ENCODE measurements at places on chromosomes 3 and 15.

DNA sequence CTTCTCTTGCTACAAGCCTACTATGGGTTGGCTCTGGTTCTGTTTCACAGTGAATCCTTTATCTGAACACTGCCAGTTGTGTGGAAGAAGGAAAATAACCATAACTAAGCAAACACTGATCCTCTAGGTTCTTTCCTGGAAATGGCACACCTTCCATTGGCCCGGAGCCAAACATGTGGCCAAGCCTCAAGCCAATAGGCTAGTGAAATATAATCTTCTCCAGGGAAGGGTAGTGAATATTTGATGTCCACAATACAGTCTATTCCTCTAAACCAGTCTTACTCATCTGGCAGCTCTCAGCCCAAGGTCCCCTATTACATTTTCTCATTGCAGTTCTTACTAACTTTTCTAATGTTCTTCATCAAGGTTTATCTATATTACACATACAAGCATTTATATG lies 921.3 kb downstream of the TUSC7 start:
- no peak for DNase-seq

GRCh38 chr3:18886331-18886730 lies 262.0 kb upstream of the KCNH8 start:
- DNase-seq, result no peak

- DNase-seq, result no peak
Measured at GRCh38 chr3:10474847-10475246, 30.5 kb downstream of the ATP2B2 start.

DNA sequence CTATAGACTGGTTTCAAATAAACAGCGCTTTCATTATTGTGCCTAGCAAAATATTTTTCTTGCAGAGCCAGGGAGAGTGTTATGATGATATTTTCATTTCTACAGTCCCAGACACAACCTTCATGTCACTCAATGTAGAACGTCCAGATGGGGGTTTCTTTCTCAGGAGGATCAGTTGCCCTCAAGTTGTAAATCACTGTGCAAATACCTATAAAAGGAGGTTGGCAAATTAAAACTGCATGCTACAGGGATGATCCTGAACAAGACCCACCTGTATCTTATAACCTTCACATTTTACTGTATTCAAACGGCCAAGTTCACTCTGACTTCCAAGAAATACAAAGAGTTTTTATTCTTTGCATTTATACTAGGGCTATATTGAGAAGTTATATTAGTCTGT lies 486.0 kb downstream of the EDEM1 start:
- no peak for DNase-seq

GRCh38 chr3:28250999-28251398 lies 9.6 kb downstream of the CMC1 start:
- no peak for DNase-seq

DNA sequence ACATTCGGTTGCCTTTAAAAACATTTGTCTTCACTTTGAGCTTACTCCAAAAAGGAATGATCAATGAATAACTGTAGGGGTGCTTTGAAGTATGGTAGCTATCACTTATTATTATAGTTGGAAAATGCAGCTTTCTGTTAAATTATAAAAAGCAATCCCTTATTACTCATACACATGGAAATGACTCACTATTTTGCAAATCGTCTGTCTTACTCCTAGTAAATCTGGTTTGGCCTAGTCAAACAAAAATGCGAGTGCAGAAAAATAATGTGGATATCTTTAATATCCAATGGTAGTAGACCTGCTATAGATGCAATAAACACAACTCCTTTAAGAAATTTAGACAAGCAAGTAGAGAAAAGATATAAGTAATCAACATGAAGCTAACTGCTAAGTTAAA lies 112.5 kb downstream of the ZIC1 start:
- DNase-seq, result no peak

DNA sequence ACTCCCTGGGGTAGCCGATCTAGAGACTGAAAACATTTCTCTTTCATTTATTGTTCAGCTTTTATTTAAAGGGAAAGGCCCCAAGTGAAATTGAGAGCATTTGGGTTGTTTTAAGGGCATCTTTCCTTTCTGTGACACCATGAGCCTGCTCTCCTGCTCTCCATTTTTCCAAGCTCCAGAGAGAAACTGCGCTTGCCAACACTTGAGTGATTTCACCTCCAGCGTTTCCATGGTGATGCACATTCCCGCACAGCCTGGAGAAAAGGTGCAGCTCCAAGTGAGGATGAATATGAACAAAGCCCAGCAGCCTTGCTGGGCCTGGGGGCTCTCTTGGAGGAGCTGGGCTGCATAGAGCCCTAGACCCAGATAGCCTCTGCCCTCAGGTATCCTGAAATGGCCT lies 159.2 kb upstream of the PPP2R3A start:
- DNase-seq, result no peak

- no peak for DNase-seq
Measured at GRCh38 chr3:197237897-197238296, 60.5 kb downstream of the DLG1 start.

- DNase-seq, result no peak
Measured at GRCh38 chr3:154615471-154615870, 185.5 kb upstream of the GPR149 start.

DNA sequence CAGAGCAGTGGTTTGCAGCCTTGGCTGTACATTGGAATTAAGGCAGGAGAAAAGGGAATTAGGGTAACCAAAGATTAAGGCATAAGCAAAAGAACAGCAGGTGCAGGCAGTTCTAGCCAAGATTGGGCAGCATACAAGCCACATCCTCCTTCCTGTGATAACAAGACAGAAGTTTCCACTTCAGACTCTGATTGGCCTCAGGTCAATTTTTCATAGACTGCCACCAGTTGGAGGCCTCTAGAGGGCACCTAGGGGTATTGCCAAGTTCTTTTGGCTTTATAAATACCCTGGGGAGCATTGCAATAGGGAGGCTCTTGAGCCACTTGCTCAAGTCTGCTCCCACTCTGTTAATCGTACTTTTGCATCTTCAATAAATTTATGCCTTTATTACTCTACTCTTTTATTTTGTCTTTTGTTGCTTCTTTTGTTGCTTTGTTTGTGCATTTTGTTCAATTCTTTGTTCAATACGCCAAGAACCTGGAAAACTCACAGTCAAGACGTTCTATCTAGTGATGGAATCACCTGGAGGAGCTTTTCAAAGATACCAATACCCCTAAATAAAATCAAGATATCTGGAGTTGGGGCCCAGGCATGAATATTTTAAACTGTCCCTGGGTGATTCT lies 32.2 kb upstream of the FMN1 start:
- no peak for DNase-seq

- no peak for DNase-seq
Measured at GRCh38 chr3:113211330-113212149, at the start of gene BOC. TSS of gene BOC (plus strand) at chr3:113211557. CDS start at chr3:113249803, 38,246 bp downstream.

- no peak for DNase-seq
Measured at GRCh38 chr3:48248095-48248850, 7.4 kb downstream of the ZNF589 start.

DNA sequence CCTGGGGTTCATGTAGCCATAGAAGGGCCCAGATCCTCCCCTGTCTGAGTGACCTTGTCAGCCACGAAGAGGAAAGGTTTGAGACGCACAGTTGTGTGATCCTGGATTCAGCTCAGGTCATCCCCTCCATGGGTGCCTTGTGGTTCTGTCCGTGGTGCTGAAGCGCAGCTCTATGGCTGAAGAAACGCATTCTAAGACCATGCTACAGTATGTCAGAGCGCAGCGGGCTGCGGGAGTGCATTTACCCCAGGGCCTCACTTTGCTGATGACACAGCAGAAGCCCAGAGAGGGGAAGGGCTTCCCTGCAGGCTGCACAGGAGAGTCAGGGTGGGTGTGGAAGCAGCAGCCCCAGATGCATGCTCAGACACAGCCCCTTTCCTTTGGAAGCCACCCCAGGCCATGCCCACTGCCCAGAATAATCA lies 68.8 kb upstream of the IQSEC1 start:
- DNase-seq, result no peak

GRCh38 chr3:80159990-80160506 lies 392.2 kb upstream of the ROBO1 start:
- no peak for DNase-seq

- no peak for DNase-seq
Measured at GRCh38 chr3:49747792-49748480, 24.2 kb upstream of the GMPPB start.

GRCh38 chr15:81394603-81395002 lies 20.6 kb upstream of the TMC3 start:
- DNase-seq, result no peak

DNA sequence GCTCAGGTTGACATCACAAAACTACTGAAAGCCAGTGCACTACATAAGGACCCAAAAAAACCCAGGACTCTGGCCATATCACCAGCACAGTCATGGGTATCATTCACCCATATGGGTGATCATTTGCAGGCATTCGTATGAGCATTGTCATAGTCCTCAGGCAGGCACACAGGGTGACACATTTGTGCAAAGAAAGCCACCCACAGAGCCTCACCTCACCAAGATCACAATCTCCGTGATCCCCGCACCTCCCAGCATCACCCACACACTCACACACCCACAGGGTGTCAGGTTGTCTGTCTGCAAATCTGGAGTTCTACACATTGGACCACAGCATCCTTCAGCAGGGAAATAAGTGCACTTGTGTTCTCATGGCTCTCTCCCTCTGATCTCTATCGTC lies 166.0 kb upstream of the LPP start:
- no peak for DNase-seq

DNA sequence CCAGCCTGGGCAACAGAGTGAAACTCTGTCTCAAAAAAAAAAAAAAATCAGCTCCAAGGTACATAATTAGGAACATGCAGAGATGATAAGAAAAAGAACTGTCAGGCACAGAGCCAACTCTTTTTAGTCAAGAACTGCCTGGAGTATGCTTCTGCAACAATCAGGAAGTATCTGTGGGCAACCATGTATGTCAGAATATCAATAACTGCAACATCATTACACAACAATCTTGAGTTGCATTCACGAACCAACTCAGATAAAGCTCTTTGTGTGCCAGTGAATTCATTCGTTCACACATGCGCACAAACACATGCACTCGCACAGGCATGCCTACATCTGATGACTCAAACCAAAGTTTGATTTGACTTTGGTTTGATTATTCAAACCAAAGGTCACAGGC lies 32.1 kb downstream of the EFHB start:
- DNase-seq, result no peak

DNA sequence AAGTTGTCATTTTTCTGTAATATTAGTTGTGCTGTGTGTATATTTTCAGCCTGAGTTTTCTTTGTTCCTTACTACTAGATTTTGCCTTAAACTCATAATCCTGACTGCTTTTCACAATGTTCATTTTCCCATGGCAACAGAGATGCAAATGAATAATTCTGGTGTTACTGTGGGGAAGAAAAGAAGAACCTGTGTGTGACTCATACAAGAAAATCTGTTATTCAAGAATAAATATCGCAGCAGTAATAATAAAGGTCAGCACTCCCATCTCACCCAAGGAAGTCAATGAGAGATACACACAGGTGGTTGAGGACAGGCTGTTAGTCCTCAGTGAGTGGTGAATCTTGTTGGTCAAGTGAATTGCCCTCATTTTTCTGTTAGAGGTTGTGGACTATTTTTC lies 656.6 kb upstream of the NAALADL2 start:
- no peak for DNase-seq

- no peak for DNase-seq
Measured at GRCh38 chr3:194933465-194933864, 247.8 kb downstream of the FAM43A start.

- no peak for DNase-seq
Measured at GRCh38 chr15:90729261-90729660, 12.1 kb downstream of the BLM start.

DNA sequence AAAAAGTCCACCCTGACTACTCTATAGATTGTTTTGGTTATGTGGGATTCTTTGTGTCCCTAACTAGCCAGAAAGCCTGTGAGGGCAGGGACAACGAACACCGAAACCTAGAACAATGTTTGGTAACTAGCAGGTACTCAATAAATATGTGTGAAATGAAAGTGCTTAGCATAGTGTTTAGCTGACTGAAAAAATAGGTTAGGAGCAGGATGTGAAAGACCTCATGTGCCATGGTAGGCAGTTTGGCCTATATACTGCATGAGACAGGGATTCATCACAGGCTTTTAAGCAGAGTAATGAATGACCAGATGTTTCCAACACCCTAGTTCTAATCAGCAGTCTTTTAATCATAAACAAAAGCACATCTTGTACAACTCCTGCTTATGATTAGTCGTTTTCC lies 64.2 kb downstream of the MYO5A start:
- no peak for DNase-seq

DNA sequence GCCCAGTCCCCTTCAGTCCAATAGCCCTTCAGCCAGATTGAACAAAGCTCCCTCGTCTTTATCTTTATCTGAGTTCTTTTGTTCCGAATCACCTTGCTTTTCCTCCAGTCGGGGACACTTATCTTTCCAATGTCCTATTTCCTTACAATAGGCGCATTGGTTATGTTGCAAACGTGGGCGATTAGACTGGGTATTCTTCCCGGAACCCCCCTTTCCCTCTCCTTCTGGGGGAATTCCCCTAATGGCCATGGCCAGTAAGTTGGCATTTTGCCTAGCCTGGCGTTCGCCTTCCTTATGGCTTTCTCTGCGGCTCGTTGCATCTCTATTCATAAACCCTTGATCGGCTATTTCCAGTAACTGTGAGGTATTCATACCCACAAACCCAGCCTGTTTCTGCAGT lies 82.2 kb upstream of the VEPH1 start:
- DNase-seq, result no peak

- no peak for DNase-seq
Measured at GRCh38 chr3:3705090-3705775, 94.0 kb upstream of the LRRN1 start.

- DNase-seq, result no peak
Measured at GRCh38 chr3:82891028-82891427, 1129.6 kb upstream of the GBE1 start.

GRCh38 chr15:59157840-59158700 lies 48.6 kb upstream of the LDHAL6B start:
- no peak for DNase-seq

GRCh38 chr15:98221144-98221543 lies 260.6 kb downstream of the ARRDC4 start:
- DNase-seq, result no peak

GRCh38 chr15:89198934-89199333 lies 22.4 kb downstream of the RLBP1 start:
- DNase-seq, result no peak

GRCh38 chr15:25766417-25766816 lies 96.7 kb downstream of the ATP10A start:
- DNase-seq, result no peak

- no peak for DNase-seq
Measured at GRCh38 chr15:34942363-34942762, 27.2 kb downstream of the AQR start.
